Esophagus squamous epithelium (tissue), 5 donors: ENCODE measurements at places on chromosomes 4 and X. TPM values are rescaled to one million over a fixed set of nuclear protein-coding genes. Genes with fewer than 3 reads are reported as not detected.

UGT2B17 gene
- total RNA-seq = not detected

GABRE gene
- total RNA-seq = 115 TPM

XAGE1B gene
- not detected for total RNA-seq

NEIL3 gene
- total RNA-seq = 4.1 TPM

CPE gene
- total RNA-seq = 31.9 TPM
